Frontal cortex (tissue), 4 donors: ENCODE measurements at places on chromosomes 12 and 14. TPM values are rescaled to one million over a fixed set of nuclear protein-coding genes. Genes with fewer than 3 reads are reported as not detected.

The VRTN gene
- total RNA-seq, result not detected

The ESR2 gene
- 1.2 TPM for total RNA-seq

The PLCZ1 gene
- not detected for total RNA-seq

The PDE3A gene
- 4.9 TPM for total RNA-seq

The LPAR5 gene
- total RNA-seq, result 0.41 TPM

The BHLHE41 gene
- 0.41 TPM for total RNA-seq

The ARF6 gene
- 59.1 TPM for total RNA-seq

The CELA1 gene
- total RNA-seq, result not detected

The RNASE3 gene
- not detected for total RNA-seq

The GSC gene
- total RNA-seq, result not detected

The SDR9C7 gene
- 0.41 TPM for total RNA-seq

The RASSF9 gene
- total RNA-seq, result 0.41 TPM

The KRT76 gene
- not detected for total RNA-seq

The FSCB gene
- total RNA-seq, result not detected

The CACNA1C gene
- 20.0 TPM for total RNA-seq

The RFC5 gene
- total RNA-seq, result 20.8 TPM

The DAO gene
- total RNA-seq, result not detected

The TSPAN8 gene
- not detected for total RNA-seq

The HCAR3 gene
- total RNA-seq, result not detected

The KCNC2 gene
- 22.4 TPM for total RNA-seq

The BBOF1 gene
- 9.0 TPM for total RNA-seq

The KRT80 gene
- total RNA-seq, result not detected

The ART4 gene
- not detected for total RNA-seq

The FAM181A gene
- 2.4 TPM for total RNA-seq

The C12orf56 gene
- 0.41 TPM for total RNA-seq
